ENCODE measurements at places on chromosomes 11 and 22. TPM values are rescaled to one million over a fixed set of nuclear protein-coding genes. Genes with fewer than 3 reads are reported as not detected.

DNA sequence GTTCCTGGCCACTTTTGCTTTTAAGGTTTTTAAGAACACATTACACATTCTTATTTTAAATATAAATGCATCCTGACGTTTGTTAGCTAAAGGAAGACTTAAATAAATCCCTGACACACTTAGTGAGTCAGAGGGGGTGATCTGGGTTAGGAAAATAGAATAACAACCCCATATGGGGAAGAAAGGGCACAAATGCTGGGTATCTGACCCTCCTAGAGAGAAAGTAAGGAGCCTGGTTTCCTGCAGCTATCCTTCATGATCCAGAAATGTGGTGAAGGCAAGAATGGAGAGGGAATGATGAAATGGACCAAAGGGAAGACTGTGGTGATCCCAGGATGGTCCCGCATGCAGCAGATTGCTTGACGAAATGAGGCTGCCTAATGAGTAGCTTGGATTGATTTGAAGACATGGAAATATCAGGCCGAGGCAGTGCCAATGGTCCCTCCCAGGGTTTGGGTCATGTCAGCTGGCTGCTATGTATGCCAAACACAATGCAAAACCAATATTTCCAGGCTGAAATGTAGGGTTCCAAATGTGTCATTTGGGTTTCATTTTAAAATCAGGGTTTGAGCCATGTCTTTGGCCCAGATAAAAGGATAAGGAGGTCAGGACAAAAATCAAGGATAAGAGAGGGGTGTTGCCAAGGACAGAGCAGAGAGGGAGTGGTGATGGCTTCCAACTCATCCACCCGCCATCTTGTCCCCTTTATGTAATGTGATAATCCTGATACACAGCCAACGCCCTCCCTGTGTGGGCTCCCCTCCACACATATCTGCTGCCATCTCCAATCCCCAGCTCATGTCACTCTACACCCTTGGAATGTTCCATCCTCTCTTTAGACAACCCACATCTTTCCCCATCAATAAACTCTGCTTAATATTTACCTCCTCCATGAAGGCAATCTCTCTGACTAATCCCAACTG lies 135.1 kb upstream of the PITPNB start:
- DNase-seq: no peak

DNA sequence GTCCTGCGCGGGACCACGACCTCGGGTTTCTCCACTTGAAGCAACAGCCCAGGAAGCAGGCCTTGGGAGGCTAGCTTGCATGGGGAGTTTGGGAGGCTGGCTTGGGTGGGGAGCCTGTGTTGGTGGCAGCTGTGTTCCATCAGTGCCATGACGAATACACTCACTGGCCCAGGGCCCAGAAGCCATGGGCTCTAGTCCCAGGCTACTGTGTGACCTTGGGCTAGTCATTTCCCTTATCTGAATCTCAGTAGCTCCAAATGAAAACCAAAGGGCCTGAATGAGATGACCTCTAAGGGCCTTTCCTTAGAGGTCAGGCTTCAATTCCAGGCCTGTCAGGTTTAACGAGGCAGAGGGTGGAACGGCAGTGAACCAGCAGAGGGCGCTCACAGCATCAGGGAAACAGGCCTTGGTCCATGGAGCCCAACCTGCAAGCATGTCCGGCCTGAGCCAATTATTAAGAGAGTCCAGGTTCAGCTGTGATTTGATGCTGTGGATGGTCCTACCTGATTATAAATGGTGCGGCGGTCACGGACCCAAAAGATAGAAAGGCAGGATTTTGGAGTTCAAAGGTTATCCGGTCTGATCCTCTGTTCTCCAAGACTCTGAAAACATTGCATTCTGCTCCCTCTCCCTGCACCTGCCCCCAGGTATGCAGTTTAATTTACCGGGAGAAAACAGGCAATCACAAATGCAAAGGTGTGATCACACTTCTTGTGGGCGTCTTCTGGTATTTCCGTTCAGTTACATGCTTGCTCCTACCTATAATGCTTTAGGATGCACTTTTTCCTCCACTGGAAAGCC lies 15.9 kb downstream of the PTPN5 start:
- peak; percentile 86 for DNase-seq

DNA sequence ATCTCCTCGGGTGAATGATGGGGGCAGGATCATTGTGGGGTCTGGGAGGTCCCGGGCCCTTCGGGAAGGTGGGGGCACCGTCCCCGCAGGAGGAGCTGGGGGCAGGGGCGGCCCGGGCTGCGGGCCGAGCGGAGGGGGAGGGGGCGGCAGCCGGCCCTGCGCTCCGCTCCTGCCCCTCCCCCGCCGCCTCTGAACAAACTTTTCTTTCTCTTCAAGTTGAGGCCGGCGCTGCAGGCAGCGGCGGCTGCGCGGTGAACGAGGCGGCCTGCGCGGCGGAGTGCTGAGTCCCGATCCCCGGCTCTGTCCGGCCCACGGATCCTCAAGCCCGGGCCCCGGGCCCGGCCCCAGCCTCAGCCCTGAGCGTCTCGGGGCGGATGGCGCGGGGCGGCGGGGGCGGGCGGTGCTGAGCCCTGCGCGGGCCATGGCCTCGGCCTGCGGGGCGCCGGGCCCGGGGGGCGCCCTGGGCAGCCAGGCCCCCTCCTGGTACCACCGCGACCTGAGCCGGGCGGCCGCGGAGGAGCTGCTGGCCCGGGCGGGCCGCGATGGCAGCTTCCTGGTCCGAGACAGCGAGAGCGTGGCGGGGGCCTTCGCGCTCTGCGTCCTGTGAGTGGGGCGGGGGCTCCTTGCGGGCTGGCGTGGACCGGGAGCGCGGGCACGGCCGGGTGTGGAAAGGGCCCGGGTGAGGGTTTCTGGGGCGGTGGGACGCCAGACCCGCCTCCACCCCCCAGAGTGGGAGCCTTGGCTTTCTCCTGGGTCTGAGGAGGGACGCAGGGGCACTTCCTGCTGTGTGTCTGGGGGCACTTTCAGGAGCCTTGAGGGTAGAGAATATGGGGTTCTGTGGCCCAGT lies at the start of gene INPPL1:
Gene INPPL1 (plus strand): TSS at position 204 of the 847 bp plus-strand sequence. CDS start 218 bp downstream, at position 422.
- peak; percentile 58 for DNase-seq

DNA sequence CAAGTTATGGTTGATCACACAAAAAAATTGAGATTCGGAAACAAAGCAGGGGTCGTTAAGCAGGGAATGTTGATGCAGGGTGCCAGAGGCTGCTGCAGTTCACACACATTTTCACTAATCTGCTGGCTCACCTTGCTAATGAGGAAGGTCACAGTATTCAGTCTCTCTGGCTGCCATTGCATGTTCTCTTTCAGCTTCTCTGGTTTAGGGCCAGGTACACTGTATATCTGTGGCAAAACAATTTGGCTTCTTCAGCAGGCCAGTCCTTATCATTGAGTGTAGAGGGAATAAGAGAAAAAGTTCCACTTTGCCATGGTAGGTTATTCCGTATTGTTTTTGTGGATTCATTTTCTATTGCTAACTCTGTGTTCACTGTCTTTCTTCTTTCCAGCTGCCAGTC lies 283.7 kb upstream of the ANO3 start:
- DNase-seq: no peak

DNA sequence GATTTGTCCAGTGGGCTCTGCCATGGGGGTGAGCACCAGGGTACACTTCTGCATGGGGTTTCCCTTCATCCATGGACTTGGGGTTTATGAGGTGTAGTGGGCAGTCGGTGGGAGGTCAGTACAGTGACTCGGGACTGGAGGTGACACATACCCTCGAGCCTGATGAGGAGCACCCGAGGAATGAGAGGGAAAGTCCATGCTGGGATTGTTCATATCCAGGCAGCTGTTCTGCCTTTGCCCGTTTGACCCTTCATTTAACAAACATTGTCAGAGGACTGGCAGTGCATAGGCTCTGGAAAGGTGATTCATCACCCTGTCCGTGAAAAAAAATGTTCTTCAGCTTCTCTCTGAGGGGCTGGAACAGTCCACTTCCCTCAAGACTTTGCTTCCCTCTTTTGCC lies 2.7 kb downstream of the NAV2 start:
- DNase-seq: no peak

GRCh38 chr11:65672180-65672860 lies 9.6 kb upstream of the RELA start:
- no peak for DNase-seq

GRCh38 chr11:123139206-123139605 lies 55.8 kb downstream of the CLMP start:
- DNase-seq: no peak

DNA sequence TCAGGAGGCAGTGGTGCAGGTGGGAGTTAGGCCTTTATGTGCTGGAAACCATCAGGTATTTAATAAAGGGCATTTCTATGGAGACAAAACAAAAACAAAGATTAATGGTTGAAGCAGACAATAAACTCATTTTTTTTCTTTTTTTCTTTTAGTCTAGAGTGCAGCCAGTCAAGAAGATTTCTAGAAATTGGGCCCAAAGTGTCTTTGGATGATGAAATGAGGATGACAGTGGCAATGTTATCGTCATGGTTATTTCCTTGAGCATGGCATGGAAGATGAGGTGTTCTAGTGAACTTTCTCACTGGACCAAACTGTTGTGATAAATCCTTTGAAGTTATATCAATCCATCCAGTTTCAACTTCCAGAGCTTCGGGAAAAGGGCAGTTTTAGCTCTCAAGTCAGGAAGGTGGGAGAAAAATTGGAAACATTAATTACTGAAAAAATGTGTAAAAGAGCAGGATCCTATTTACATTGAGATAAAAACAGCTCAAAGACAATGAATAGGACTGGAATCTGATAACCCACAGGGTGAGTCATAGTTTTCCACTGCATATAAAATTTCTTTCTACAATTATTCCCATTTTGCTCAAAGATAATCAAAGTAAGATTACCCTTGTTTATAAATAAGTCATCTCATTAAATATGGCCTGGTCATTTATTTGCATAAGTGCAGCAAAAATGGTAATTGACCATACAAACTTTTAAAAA lies 33.0 kb downstream of the PRR5L start:
- no peak for DNase-seq

DNA sequence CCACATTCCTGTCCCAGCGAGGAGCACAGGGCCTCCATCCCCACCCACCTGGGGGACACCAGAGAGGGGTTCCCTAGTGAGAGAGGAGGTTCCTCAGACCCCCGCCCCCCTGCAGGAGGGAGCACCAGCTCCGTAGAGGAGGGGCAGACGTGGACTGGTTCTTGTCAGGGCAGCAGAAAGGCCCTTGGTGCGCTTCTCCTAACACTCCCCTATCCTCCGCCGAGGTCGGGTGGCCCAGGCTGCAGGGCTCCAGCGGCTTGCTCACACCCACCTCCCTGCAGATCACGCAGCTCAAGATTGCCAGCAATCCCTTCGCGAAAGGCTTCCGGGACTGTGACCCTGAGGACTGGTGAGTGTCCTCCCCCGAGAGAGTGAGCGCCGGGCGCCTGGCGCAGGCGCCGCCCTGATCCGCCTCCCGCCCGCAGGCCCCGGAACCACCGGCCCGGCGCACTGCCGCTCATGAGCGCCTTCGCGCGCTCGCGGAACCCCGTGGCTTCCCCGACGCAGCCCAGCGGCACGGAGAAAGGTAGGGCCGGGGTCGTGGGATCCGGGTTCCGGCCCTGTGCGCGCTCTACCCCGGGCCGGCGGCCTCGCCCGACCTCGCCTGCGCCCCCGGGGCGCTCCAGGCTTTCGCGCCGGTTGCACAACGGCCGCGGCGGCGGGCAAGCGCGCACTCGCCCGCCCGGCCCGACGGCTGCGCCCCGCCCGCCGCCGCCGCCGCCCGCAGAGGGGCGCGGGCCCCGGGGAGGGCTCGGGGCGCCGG lies 5.1 kb downstream of the TBX1 start:
- no peak for DNase-seq

GRCh38 chr11:85132851-85133585 lies 494.1 kb downstream of the DLG2 start:
- no peak for DNase-seq

- DNase-seq: no peak
Measured at GRCh38 chr22:28481725-28482124, 197.9 kb downstream of the TTC28 start.

- DNase-seq: no peak
Measured at GRCh38 chr22:42315392-42315756, 44.9 kb upstream of the TCF20 start.

DNA sequence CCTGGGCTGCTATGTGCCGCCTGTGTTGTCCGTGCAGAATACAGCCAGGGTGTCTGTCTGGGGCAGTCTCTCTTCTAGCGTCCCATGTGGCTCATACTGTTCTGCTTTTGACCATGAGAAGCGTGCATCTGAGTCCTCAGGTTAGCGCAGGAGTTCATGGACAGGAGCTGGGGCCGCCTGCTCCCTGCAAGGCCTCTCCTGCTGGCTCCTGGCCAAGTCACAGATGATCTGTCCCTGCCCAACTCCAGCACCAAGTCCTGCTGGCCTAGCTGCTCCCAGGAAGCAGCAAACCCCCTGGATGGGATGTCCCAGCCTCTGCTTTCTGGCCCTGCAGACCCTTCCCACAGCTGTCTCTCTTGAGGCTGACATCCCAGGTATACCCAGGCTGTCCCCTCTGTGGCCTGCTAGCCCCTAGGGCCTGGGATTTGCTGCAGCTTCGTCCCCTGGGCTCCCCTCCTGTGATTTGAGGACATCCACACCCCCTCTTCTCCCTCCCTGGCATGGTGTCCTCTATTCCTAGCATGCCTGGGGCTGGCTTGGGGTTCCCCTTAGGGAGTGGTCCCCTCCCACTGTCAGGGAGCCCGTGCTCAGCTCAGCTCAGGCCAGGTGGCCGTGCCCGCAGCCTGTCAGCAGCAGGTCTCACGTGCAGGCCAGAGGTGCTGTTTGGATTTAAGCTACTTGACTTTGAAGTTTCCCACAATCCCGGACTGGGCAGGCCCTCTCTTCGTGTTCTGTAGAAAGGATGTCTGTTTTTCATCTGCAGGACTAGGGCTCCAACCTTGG lies 17.8 kb downstream of the PRR5 start:
- DNase-seq: no peak

DNA sequence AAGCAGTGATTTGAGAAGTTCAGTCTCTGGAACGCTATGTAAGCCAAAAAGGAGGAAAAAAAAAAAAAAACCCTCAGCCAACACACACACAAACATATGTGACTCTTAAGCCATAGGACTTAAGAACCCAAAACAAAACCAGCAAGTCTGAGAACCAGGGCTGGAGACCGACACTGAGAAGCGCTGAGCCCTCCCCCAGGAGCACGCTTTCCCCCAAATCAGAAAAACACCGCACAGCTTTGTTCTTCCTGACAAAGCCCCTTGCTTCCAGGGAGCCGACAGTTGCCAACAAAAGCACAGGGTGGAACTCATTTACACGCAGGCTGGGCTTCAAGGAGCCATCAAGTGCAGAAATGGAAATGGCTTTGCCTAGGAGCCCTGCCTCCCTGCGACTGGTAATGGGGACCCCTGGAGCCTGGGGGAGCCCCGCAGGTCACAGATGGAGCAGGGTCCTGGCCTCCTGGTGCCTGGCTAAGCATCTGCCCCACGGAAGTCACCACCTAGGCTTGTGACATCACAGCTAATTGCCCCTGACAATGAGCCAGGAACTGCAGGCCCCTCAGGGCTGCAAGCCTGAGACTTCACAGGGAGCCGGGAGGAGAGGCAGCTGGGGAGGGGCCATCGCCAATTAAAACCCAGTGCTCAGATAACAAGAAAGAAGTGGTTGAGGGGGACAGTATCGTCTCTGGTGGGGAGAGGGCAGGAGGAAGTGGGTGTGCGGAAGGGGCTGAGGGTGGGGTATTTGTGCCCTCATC lies 66.9 kb downstream of the NFAM1 start:
- DNase-seq: no peak

PLCB3 gene
- total RNA-seq: 51.0 TPM

BTBD10 gene
- total RNA-seq: 82.2 TPM

OR10D3 gene
- total RNA-seq: 0.67 TPM

All from endothelial cell (in vitro differentiated cells).